ENCODE measurements at places on chromosomes 3 and 15.

DNA sequence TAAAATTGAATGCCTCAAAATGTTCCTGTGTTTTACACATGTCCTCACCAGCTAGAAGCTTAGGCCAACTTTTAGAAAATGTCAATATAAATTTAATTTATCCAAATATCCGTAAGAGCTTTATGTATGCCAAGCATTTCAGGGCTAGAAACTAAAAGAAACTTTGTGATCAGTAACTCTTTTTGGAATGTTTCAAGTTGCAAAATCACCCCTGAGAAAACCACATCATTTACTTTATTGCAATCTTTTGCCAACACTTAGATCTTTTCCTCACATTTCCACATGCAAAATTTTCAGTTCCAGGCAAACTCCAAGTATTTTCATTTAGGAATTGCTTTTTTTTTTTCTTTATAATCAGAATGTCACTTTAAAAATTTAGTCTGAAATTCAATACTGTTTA, 20.1 kb upstream of the IGF1R start:
- DNase-seq: no peak

GRCh38 chr3:139187648-139188047, 143.0 kb upstream of the PRR23C start:
- no peak for DNase-seq

GRCh38 chr15:89783111-89783860, 7.2 kb downstream of the MESP2 start:
- DNase-seq: peak; percentile 64

GRCh38 chr3:123270818-123271217, 69.1 kb downstream of the SEC22A start:
- DNase-seq: no peak

- DNase-seq: no peak
These were observed 3.5 kb upstream of the ZFAND6 start for GRCh38 chr15:80055933-80056332.

DNA sequence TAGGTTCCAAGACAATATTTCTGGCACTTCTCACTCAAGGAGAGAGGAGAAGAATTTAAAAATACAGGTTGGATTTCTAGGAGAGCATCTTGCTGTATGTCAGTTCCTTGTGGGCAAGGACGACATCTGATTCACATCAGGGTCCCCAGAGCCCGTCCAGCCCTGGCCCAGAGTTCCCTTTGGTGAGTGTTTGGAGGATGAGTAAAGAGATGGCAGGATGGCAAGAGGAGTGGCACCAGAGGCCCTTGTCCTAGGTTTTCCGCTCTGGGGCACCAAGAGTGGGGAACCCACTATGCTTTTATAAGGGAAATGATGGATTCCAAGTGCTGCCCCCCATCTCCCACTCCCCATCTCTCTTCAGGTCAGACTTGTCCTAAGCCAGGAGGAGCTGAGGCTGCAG, 181.8 kb downstream of the TBC1D2B start:
- no peak for DNase-seq

GRCh38 chr3:19148768-19149091, 420 bp downstream of the KCNH8 start:
- DNase-seq: no peak
